Epithelial cell of prostate (primary cell): ENCODE measurements at places on chromosomes 7 and 10.

- no peak for DNase-seq
These were observed 67.1 kb downstream of the GNAT3 start for GRCh38 chr7:80444811-80445210.

DNA sequence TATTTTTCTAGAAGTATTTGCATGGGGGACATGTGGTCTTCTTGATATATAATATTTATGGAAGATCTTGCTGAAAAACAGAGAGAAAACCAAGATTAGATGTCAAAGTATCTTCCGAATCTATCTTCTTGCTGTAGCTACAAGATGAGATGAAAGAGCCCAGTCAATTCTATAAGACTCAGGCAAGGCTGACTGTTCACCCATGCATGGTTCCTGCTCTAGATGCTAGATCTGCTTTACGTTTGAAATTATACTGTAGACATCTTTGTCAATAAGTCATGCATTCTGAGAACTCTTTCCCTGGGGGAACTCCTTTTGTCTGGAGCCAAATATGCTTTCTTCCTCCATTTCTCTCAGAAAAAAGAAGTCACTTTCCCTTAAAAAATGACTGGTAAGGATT is 1292.0 kb downstream of the XPNPEP1 start:
- DNase-seq = no peak

- no peak for DNase-seq
These were observed 118.7 kb downstream of the MAD1L1 start for GRCh38 chr7:2114052-2114451.

GRCh38 chr10:10223131-10223530 is 794.5 kb upstream of the CELF2 start:
- no peak for DNase-seq

DNA sequence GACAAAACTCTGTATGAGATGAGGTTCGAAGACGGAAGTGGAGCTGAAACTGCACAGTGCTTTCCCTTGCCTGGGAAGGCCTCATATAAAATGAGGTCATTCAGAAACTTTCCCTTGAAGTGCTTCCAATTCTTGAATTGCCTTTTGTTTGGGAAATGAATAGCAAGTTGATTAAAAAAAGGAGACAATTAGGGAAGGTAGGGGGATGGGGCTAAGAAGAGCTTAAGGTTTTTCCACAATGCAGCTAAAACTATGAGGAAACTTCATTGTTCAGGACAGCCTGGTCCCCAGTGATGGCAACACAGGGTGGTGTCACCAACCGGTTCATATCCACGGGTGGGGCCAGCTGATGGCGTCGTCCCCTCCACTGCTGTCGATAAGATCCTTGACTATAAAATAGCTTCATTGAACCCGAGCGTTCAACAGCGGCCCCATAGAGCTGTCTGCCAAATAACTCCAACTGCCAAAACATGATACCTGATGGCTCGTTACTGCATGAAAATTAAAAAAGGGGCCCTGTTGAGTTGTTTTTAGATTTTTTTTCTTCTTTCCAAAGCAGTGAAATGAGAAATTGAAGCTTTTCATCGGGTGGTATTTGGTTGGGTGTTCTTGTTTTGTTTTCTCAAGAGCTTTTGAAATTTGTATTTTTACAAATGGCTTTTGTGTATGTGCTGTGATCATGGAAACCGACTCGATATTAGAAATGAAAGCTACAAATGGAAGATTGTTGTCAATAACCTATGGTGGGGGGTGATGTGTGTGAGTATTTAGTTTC is 2.8 kb upstream of the CELF2 start:
- no peak for DNase-seq
